ENCODE measurements at places on chromosomes 4 and X. TPM values are rescaled to one million over a fixed set of nuclear protein-coding genes. Genes with fewer than 3 reads are reported as not detected.

The RBM47 gene
- 2.4 TPM for total RNA-seq

The MAGEB1 gene
- not detected for total RNA-seq

The HPGDS gene
- total RNA-seq: not detected

The CXorf38 gene
- total RNA-seq: 9.7 TPM

The MUC7 gene
- not detected for total RNA-seq

The HEPH gene
- 33.2 TPM for total RNA-seq

The CCSER1 gene
- 5.7 TPM for total RNA-seq

The NUDT11 gene
- total RNA-seq: 8.3 TPM

The C4orf51 gene
- not detected for total RNA-seq

The SEC24D gene
- 138 TPM for total RNA-seq

The GAGE1 gene
- total RNA-seq: not detected

The PPARGC1A gene
- total RNA-seq: under 0.01 TPM

The TSC22D3 gene
- 91.5 TPM for total RNA-seq

The PHEX gene
- 0.18 TPM for total RNA-seq

The ETDB gene
- total RNA-seq: not detected

The CTAG1A gene
- not detected for total RNA-seq

The PNMA5 gene
- not detected for total RNA-seq

The MAGEC2 gene
- total RNA-seq: not detected

All from cardiac atrium fibroblast (primary cell).